ENCODE measurements at places on chromosomes 2 and 18. TPM values are rescaled to one million over a fixed set of nuclear protein-coding genes. Genes with fewer than 3 reads are reported as not detected.

DNA sequence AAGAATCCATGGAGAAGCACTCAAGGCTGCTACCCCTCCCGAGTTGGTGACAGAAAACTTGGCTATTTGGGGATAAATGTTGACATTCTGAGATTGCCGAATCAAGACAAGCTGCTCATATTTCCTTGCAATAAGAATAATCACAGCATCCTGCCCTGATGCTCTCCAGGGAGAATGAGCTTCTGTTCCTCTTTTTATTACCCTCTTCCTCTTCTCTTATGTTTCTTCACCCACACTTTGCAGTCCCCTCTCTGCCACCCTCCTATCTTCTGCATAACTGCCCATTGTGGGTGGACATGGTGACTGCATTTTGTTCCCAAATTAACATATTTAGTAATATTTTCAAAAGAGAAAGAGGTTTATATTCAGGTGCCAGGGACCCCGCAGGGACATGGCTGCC is 11.9 kb upstream of the MSGN1 start:
- H3K4me3 ChIP-seq: no peak overlapping the region
- H3K36me3 ChIP-seq: no peaks in the 10 kb centered on the region
- DNase-seq: no peak
- peaks cover 39% of the 10 kb centered on the region for H3K27me3 ChIP-seq

DNA sequence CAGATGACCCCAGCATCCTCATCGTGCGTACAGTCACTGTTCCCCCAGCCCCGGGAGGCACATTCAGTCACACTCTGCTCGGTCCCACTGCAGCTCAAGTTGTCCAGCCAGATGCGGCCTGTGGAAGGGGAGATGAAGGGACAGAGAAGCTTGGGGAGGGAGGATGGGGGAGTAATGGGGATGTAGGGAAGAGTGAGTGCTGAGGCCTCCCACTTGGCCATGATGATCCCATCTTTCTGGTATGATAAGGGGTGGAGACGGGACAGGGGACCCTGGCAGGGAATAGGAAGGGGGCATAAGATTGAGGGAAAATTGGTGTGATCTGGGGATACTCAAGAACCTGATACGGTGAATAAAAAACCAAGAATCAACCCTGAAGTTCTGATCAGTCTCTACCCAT is 3.5 kb downstream of the LOXL3 start:
- H3K4me1 ChIP-seq: peaks cover 24% of the 10 kb centered on the region
- DNase-seq: no peak
- H3K36me3 ChIP-seq: peaks cover 18% of the 10 kb centered on the region
- H3K4me3 ChIP-seq: no peak overlapping the region
- peaks cover 60% of the 10 kb centered on the region for H3K27me3 ChIP-seq

The CHST9 gene
- not detected for total RNA-seq

GRCh38 chr2:147133286-147133908 is 711.4 kb upstream of the ACVR2A start:
- DNase-seq: no peak
- no peak overlapping the region for H3K27ac ChIP-seq
- no peaks in the 10 kb centered on the region for H3K36me3 ChIP-seq
- peaks cover 3% of the 10 kb centered on the region for H3K4me1 ChIP-seq

DNA sequence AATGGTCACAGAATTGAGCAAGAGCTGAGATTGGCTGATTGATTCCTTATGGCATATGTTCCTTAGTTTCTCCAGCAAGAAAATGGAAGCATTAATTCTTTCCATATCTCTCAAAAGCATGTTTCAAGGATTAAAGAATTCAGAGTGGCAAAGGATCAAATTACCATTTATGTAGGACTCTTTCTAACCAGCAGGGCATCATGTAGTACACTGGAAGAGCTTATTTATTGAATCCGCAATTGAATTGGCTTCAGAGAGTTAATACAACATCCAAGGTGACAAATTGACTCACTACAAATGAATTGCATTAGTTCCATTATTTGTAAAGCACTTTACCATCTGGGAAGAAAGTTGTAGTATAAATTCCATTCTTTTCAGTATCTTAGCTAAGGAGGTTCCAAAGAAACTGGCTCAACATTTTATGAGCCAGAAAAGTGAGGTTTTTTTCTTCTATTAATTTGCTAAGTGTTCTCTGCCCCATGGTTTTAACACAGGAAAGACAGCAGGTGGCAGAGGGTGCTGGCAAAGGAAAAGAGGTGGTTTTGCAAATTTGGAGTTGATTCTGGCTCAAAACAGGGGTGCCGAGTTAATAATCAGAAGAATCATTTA is 409.9 kb downstream of the MTX2 start:
- H3K4me1 ChIP-seq: no peaks in the 10 kb centered on the region
- no peak overlapping the region for H3K27ac ChIP-seq
- H3K27me3 ChIP-seq: peaks cover 54% of the 10 kb centered on the region
- no peak overlapping the region for H3K4me3 ChIP-seq
- H3K36me3 ChIP-seq: no peaks in the 10 kb centered on the region

DNA sequence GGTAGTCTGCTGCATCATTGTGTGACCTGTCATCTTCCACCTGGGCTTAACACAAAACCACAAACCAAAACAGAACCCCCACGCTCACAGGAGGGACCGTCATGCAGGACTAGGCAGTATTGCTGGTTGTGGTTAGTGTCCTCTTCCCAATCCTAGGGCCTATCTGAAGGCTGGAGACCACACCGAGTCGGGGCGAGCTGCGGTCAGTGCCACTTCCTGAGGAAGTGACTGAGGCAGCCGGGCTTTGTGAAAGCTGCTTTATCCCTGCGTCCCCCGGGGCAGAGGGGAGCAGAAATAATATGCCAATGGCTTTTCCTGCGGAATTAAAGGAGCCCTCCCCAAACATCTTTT is 22.9 kb downstream of the ZNF532 start:
- peak overlapping the region; percentile 45 for H3K4me3 ChIP-seq
- peaks cover 8% of the 10 kb centered on the region for H3K4me1 ChIP-seq
- DNase-seq: no peak

DNA sequence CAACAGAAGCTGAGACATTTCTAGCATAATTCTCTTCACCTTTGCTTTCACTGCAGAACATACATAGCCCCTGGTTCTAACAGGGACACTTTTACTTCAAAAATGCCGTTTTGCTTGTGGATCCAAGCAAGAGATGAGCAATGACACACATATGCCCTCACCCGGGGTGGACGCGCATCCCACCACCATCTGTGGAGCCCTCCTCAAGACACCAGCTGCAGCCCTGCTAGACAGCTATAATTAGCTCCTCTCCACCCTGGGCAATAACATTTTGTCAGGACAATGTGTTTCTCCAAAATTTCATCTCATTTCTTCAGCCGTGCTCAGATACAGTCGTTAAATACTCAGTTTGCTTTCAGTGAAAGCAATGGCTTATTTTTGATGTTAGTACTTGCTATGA is 368.7 kb upstream of the RAB6C start:
- H3K36me3 ChIP-seq: no peaks in the 10 kb centered on the region
- H3K4me1 ChIP-seq: no peaks in the 10 kb centered on the region
- no peak for DNase-seq
- H3K4me3 ChIP-seq: no peak overlapping the region
- H3K27ac ChIP-seq: no peak overlapping the region
- H3K27me3 ChIP-seq: no peaks in the 10 kb centered on the region

The UGT1A8 gene
- not detected for total RNA-seq

The RFX8 gene
- not detected for total RNA-seq

DNA sequence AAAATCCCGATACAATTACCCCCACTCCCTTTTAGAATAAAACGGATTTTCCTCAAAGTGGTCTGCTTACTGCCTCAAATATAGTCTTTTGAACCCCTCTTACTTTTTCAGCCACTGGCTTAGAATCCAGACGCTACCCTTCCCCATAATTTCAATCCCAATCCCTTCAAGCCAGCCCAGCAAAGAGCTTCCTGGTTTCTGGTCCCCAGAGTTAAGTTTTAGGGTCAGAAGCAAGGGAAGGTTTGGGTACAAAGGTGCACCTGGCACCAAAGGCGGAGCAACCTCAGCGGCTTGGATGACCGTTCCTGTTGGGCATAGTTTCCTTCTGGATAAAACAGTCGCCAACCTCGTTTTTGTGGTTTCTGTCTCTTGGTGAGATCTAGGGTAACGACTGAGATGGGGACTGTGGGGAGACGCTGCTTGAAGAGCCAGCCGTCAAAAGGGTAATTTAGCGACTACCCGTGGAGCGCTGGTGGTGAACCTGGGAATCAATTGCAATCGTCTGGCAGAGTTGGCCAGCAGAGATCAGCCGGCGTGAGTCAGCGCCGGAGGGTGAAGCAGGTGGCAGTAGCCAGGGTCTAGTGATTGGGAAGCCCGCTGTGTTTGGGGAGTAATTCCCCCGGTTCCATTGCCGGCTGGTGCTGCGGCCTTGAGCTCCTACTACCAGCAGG is 1.6 kb downstream of the FEV start:
- H3K36me3 ChIP-seq: peaks cover 12% of the 10 kb centered on the region
- no peak for DNase-seq
- H3K27ac ChIP-seq: no peak overlapping the region
- H3K27me3 ChIP-seq: peaks cover 66% of the 10 kb centered on the region
- H3K4me3 ChIP-seq: peak overlapping the region; percentile 2

DNA sequence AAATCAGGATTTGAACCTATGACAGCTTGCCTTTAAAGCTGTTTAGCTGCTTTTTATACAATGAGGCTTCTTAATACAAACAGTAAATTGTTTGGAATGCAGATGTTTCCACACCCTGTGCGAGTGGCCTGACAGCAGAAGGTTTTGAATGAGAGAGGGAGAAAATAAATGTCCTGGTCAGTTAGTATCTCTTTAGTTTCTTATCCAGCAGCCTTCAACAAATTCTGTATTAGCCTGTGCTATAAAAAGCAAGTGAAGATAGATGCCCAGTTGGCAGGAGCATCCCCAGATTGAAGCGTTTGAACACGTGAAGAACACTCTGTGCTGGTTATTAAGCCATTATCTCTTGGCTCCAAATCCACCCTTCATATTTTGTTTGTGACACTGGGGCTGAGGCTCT is 70.6 kb downstream of the CERS6 start:
- no peak overlapping the region for H3K4me3 ChIP-seq
- no peak overlapping the region for H3K27ac ChIP-seq
- H3K4me1 ChIP-seq: peaks cover 14% of the 10 kb centered on the region
- H3K36me3 ChIP-seq: peaks cover 2% of the 10 kb centered on the region

The ABCG5 gene
- not detected for total RNA-seq

- H3K27me3 ChIP-seq: no peaks in the 10 kb centered on the region
- peak overlapping the region; percentile 82 for H3K27ac ChIP-seq
- no peaks in the 10 kb centered on the region for H3K36me3 ChIP-seq
These were observed 46.1 kb upstream of the PTMA start for GRCh38 chr2:231662028-231662810.

DNA sequence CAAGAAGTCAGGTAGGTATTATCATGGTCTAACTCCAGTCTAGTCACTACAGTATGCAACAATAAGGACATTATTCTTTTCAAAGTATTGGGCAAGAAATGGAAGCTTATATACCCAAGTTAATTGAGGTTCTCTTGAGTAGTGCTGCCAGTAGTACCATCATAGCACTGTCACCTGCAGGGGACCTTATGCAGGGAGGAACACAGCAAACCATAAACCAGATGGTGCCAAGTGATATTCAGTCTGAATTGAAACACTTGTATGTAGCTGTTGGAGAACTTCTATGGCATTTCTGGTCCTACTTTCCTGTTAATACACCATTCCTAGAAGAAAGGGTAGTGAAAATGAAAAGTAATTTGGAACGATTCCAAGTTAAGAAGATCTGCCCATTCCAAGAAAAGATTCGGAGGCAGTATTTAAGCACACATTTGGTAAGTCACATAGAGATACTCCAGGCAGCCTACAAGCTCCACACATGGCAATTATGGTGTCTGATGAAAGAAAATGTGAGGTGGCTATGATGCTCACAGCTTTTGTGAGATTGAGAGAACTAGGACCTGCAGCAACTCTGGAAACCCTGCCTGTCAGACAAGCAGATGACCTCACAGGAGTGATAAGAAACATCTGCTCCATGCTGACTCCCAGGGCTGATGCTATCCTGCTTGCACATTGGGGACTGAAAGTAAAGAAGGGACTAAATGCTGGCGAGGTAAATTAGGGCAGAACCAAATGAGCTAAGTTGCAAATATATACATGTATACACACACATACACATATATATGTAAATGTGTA is 174.7 kb downstream of the MC4R start:
- no peaks in the 10 kb centered on the region for H3K27me3 ChIP-seq
- H3K36me3 ChIP-seq: no peaks in the 10 kb centered on the region
- H3K27ac ChIP-seq: no peak overlapping the region
- DNase-seq: no peak
- no peak overlapping the region for H3K4me3 ChIP-seq

The PLA2R1 gene
- not detected for total RNA-seq

- no peak overlapping the region for H3K27ac ChIP-seq
- H3K4me3 ChIP-seq: peak overlapping the region; percentile 70
- H3K36me3 ChIP-seq: peaks cover 2% of the 10 kb centered on the region
- DNase-seq: no peak
- H3K27me3 ChIP-seq: peaks cover 28% of the 10 kb centered on the region
- peaks cover 5% of the 10 kb centered on the region for H3K4me1 ChIP-seq
These were observed 11.4 kb downstream of the ID2 start for GRCh38 chr2:8693157-8693821.

GRCh38 chr2:38203446-38203810 is 127.5 kb upstream of the CYP1B1 start:
- H3K36me3 ChIP-seq: peaks cover 5% of the 10 kb centered on the region
- no peak for DNase-seq
- H3K27me3 ChIP-seq: peaks cover 55% of the 10 kb centered on the region
- no peak overlapping the region for H3K27ac ChIP-seq
- no peak overlapping the region for H3K4me3 ChIP-seq

DNA sequence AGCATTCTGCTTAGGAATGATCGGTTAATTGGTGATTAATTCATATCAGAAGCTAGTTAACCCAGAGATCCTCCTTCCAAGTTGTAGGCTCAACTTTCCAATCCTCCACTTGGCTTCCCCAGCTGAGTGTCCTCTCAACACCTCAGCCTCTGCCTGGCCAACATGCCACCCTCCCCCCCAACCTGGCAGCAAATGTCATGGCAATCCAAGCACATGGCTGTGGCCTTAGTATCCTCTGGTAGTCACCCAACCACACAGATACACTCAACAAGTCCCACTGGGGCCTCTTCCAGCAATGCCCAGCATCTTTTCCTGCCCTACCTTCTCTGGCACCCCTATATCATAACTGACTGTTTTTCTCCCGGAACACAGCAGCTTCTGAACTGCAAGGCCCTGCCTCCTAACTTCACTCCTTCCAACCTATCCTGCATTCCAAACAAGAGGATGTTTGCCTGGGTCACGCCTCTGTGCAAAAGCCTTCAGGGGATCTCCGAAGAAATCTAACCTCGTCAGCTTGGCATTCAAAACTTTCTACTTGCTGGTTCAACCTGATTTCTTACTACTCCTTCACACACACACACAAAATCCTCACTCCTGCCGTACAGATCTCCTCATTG is 195.0 kb downstream of the CYP26B1 start:
- no peak overlapping the region for H3K4me3 ChIP-seq
- H3K4me1 ChIP-seq: no peaks in the 10 kb centered on the region
- H3K27me3 ChIP-seq: peaks cover 6% of the 10 kb centered on the region
- no peak overlapping the region for H3K27ac ChIP-seq
- no peaks in the 10 kb centered on the region for H3K36me3 ChIP-seq
- no peak for DNase-seq

All from T-helper 17 cell (primary cell).